ENCODE measurements at places on chromosomes 3 and 15. TPM values are rescaled to one million over a fixed set of nuclear protein-coding genes. Genes with fewer than 3 reads are reported as not detected.

MANF gene
- 127 TPM for polyA plus RNA-seq

STAB1 gene
- not detected for polyA plus RNA-seq

ITPKA gene
- polyA plus RNA-seq = 0.10 TPM

GNAT1 gene
- not detected for polyA plus RNA-seq

GRCh38 chr15:70486451-70487386 is 276.6 kb downstream of the UACA start:
- peak; percentile 91 for DNase-seq

RTP1 gene
- not detected for polyA plus RNA-seq

GOLGA6L2 gene
- not detected for polyA plus RNA-seq

GRCh38 chr15:60840703-60841411 is 361.9 kb upstream of the ICE2 start:
- no peak for DNase-seq

DNA sequence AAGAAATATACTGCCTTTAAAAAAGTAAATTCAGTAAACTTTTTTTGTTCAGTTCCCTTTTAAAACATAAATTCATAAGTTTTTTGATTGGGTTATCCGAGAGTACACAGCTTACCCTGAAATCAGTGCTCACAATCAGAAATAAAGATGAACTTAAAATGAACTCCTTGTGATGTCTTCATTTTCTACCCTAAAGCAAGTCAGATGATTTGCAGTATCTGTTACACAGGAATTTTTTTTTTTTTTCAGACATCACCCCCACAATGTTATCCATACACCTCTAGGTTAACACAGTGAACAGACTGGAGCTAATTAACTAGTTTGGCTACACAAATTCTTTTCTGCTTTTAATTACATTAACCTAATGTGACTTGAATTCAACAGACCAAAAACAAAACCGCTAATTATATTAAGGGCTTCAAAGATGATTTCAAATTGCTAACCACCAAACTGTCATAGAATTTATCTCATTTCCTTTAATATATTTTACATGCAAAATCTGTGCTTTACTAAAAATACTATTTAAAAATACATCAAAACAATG is 1042.0 kb downstream of the ROBO1 start:
- DNase-seq = no peak

GRCh38 chr15:65395567-65396202 is 17.9 kb upstream of the IGDCC3 start:
- DNase-seq = no peak

GRCh38 chr3:107545680-107546120 is 22.9 kb downstream of the BBX start:
- no peak for DNase-seq

GRCh38 chr3:18499301-18499700 is 74.2 kb upstream of the SATB1 start:
- DNase-seq = peak; percentile 21

DNA sequence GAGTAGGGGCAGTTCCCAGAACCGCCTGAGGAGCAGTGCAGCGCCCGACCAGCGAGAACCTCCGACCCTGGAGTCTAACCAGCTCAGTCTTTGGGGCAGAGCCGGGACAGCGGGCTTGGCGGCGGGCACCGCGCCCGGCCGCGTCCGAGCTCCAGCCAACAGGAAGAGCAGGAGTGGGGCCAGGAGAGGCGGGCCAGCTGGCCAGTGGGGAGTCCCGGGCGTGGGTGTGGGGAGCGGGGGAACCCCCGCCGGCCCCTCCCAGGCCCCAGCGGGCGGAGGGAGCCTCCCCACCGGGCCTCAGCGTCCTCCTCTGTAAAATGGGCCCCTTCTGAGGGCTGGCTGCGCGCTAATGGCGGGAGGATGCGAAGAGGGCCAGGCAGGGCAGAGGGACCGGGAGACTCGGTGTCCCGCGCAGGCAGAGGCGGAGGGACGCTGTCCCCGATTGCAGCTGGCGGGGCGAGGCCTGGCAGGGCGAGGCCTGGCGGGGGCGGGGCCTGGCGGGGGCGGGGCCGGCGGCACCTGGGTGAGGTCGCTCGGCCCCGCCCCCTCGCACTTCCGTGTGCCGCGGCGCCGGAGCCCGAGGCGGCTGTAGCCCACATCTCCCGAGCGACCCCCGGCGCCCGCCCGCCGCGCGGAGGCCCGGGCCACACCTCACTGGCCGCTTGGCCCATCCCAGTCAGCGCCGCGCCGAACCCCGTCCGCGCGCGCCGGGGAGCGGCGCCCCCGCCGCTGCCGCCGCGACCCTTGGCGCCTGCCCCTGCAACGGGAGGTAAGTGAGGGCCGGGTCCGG is at the start of gene PRKCD:
Gene PRKCD (plus strand): TSS at position 550 of the 790 bp plus-strand sequence. CDS start 17,214 bp downstream, outside the sequence.
- DNase-seq = no peak

- DNase-seq = no peak
Observed at GRCh38 chr3:128500556-128500955, 7.6 kb upstream of the GATA2 start.

DNA sequence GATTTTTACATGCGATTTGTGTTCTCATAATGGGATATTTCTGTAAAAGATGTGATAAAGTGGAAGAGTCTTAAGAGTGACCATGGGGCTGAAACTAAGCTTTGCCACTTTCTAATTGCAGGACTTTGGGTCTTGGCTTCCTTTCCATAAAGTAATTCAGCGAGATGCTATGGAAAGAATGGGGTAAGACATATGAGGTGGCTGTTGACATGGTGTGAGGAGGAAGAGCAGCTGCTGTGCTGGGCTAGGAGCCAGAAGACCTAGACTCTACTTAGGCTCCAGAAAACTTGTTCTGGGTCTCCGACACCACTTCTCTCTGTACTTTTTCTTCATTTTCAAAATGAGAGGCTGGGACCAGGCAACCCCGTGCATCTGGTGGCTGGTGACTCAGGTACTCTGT is 654.5 kb upstream of the CFAP20DC start:
- no peak for DNase-seq

TIMP4 gene
- polyA plus RNA-seq = not detected

MESP1 gene
- polyA plus RNA-seq = 1.00 TPM

DNA sequence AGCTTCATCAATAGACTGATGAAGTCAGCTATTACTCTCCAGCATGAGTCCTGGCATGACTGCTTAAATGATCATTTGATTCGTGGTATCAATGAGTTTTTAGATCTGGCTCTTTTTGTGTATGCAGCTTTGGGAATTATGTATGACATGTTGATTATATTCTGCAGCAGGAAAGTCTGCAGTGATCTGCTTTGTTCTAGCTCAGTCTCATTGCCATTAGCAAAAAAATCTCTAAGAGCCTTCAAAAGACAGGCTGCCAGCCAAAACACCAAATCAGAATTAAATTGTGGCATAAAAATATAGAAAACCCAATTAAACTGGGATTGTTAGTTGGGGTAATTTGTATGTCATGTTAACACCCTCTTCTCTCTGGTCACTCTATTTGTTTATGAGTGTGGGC is 1021.0 kb upstream of the SEMA6D start:
- DNase-seq = no peak

ARPP21 gene
- not detected for polyA plus RNA-seq

ITIH3 gene
- polyA plus RNA-seq = not detected

- DNase-seq = no peak
Observed at GRCh38 chr15:78304216-78305066, 5.0 kb upstream of the SKIC8 start.

- DNase-seq = no peak
Observed at GRCh38 chr3:23552506-23552905, 253.2 kb upstream of the UBE2E1 start.

GRCh38 chr3:52205727-52206372 is 7.9 kb downstream of the ALAS1 start:
- DNase-seq = no peak

DNA sequence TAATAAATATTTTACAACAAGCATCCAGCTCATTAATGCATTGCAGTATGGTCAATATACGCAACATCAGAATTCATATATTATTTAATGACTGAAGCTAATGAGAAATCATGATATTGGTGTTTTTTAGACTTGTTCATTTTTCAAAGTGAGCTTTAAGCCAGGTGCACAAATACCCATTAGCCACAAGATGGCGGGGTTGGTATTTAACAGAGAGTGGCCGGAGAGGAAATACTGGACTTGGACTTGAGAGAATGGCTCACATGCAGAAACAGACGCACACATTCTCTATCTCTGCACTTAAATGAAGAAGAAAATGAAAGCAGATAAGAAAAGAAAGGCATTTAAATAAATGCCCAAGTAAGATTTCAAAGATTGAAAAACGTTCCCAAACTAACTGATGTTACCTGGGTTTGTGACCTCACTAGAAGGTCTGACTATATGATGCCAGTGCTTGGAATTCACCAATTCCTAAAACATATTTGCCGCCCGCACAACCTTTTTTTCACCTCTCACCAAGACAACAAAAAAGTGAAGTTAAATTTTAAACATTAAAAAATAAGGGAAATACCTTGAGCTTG is 21.2 kb upstream of the CRBN start:
- DNase-seq = peak; percentile 12

GRCh38 chr3:137460944-137461343 is 303.2 kb upstream of the SOX14 start:
- no peak for DNase-seq

DNA sequence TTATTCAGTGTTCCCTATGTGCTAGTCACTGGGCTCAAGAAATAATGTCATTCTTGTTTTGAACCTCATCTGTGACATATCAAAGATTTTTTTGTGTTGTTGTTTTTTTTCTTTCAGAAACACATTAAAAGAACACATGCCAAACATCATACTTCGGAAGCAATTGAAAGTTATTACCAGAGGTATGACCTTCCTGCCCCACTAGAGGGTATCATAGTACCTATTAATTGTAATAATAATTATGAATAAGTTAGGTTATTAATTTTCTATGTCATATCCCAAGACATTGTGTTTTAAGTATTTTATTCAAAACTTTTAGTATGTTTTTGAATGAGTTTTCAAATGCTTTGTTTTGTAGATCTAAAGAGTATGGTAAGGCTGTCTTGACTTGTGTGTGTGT is 65.7 kb downstream of the CDIN1 start:
- no peak for DNase-seq

DNA sequence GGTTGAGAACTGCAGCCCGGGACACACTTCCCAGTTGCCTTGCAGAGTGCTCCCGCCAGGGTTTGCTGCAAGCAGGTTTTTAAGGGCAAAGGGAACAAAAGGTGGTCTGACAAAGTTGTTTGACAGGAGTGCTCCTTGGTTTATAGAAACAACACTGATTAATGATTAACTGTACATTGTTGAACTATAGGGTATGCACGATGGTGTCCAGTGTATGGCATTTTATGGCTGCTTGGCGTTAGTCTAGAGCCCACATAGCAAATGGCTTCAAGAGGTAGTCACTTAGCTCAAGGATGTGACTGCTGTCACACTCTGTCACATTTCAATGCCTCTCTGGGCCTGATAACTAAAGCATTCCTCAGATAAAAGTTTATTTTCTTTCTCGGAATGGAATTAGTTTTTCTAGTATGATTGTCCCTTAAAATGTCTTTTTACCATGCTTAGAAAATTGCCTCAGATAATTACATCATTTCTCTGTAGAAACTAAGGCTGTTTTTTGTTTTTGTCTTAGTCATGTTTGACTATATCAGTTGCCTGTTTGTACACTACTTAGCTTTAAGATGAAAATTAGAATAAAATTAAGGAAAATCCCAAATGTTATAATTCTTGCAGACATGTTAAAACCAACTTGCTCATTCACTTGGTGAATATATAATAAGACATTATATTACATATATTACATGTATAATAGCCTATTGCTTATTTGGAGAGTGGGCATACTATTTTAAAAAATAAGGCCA is 61.3 kb upstream of the GATM start:
- DNase-seq = no peak

DNA sequence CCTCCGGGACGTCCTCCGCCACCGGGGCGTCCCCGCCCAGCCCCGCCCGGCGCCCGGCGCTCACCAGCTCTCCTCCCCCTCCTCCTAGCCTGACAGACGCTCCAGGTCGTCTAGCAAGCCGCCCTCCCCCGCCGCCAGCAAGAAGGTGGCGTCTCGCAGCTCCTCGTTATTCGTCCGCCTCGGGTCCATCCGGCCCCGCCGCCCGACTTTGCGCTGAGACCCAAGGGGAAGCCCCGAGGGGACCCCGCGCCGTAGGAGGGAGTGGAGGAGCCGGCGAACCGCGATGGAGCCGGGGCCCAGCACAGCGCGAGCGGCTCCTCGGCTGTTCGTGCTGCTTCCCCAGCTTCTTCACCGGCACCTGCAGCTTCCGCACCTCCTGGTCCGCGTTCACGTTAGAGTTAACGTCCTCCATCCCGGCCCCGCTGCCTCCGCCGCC is 26.3 kb upstream of the MTHFS start:
- no peak for DNase-seq

LRTM1 gene
- not detected for polyA plus RNA-seq

RARB gene
- not detected for polyA plus RNA-seq

GRCh38 chr3:183227586-183227985 is 25.5 kb upstream of the B3GNT5 start:
- no peak for DNase-seq

DNA sequence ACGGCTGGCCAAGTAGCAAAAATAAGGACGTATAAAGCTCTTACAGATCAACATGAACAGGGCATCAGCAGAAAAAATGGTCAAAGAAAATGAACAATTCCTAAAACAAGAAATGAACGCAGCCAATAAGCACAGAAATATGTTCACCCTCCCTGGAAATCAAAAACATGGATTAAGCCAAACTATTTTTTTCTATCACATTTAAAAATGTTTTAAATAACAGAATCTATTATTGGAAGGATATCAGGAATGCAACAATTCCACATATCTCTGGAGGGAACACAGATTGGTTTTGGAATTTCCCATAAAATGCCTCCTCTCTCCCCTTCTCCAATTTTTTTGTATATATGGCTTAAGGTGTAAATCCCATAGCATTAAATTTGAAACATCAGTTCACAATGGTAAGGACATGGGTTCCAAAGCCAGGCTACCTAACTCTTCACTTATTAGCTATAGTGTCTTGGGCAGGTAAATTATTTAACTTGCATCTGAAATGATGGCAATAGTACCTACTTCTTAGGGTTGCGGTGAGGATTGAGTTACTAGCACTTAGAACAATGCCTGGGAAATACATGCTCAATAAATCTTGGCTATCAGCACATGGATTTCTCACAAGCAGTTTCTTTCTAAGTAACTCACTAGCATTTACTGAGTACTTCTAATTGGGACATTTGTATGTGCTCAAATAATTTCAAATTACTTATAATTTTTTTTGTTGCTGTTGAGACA is 10.1 kb downstream of the UACA start:
- DNase-seq = no peak

- DNase-seq = no peak
Observed at GRCh38 chr3:163481738-163482137, 1596.6 kb downstream of the SI start.

- no peak for DNase-seq
Observed at GRCh38 chr15:26394801-26395200, 378.1 kb downstream of the GABRB3 start.

BSN gene
- polyA plus RNA-seq = 0.01 TPM

GRCh38 chr15:40155270-40155910 is 5.5 kb upstream of the BUB1B start:
- no peak for DNase-seq

SMCO1 gene
- not detected for polyA plus RNA-seq

- DNase-seq = no peak
Observed at GRCh38 chr3:195291121-195291520, 20.2 kb upstream of the XXYLT1 start.

DNA sequence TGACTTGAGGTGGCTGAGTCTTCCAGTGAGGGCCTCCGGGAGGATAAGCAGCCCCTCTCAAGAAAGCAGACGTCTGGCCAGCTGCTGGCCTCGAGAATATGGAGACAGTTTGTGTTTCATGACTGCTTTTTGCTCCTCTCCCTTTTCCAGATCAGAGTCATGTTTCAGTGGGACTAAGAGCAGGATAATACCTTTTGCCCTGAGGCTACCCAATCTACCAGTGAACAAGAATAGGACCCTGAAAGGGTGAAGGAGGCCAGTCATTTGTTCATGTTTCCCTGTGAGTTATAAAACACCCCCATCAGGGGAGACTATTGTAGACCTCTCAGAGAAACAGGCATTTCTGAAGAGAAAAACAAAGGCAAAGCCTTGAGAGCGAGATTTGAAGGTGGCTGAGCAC is 137.4 kb downstream of the RYR3 start:
- no peak for DNase-seq
